Bladder microvascular endothelial cell (primary cell): ENCODE measurements at places on chromosomes 2 and 18. TPM values are rescaled to one million over a fixed set of nuclear protein-coding genes. Genes with fewer than 3 reads are reported as not detected.

Gene ERBB4
- total RNA-seq, result under 0.01 and 0.06 TPM in 2 replicates

Gene RAB27B
- total RNA-seq, result under 0.01 TPM in 1 of 2 replicates, not detected in the other

Gene TTR
- not detected in 2 replicates for total RNA-seq

Gene ABCG5
- total RNA-seq, result not detected in 2 replicates

Gene NEUROD1
- not detected in 2 replicates for total RNA-seq

Gene MDH1B
- total RNA-seq, result 0.16 and 0.19 TPM in 2 replicates

Gene GKN2
- not detected in 2 replicates for total RNA-seq

Gene HOXD3
- total RNA-seq, result 7.6 and 16.0 TPM in 2 replicates

Gene RFTN2
- 7.8 and 14.2 TPM in 2 replicates for total RNA-seq
